ENCODE measurements at places on chromosomes 16 and 17. TPM values are rescaled to one million over a fixed set of nuclear protein-coding genes. Genes with fewer than 3 reads are reported as not detected.
A peak's percentile ranks its signal among the peaks of the same experiment; 100 is the strongest.

- H3K36me3 ChIP-seq = no peaks in the 10 kb centered on the region
- peaks cover 6% of the 10 kb centered on the region for H3K27me3 ChIP-seq
- no peak for DNase-seq
These were observed 21.8 kb downstream of the RAB11FIP4 start for GRCh38 chr17:31413081-31413799.

DNA sequence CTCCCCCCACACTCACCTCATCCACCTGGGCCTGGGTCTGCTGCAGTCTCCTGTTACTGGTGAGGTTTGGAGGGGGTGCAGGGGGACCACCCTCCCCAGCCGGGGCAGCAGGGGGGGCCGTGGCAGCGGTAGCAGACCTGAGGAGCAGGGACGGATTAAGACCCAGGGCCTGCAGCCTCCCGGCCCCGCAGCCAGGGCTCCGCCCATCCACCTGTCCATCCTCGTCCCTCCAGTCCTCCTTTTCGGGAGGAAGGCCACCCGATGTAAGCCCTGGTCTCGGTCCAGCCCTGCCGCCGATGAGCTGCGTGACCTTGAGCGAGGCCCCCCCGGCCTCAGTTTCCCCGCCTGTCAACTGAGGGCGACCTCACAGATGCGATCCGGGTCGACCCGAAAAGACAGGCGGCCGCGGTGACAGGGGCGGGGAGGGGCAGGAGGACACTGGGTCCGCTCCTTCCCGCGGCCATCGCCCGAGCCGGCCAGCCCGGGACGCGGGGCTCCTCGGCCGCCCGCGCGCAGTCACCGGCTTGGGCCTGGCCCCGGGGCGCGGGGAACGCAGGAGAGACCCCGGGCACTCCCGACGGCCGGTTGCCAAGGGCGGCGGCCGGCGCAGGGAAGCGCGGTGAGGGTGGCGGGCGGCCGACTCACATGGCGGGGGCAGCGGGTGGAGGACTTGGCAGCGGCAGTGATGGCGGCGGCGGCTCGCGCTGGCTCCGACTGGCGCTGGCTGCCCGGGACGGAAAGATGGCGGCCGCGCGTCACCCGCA is at the start of gene VAMP2:
Gene VAMP2 (minus strand): TSS at position 716 of the 764 bp plus-strand sequence. CDS start 69 bp downstream, at position 647.
- peak within 1 kb of the TSS; percentile 97 for H3K27ac ChIP-seq
- no peaks in the 10 kb centered on the region for H3K27me3 ChIP-seq
- H3K4me1 ChIP-seq = peaks cover 67% of the 10 kb centered on the region
- peak within 1 kb of the TSS; percentile 81 for H3K4me3 ChIP-seq
- DNase-seq = no peak

GRCh38 chr17:64160378-64160777 is 30.4 kb upstream of the ERN1 start:
- DNase-seq = no peak
- no peak overlapping the region for H3K27ac ChIP-seq
- H3K27me3 ChIP-seq = no peaks in the 10 kb centered on the region
- peaks cover 54% of the 10 kb centered on the region for H3K4me1 ChIP-seq
- no peak overlapping the region for H3K4me3 ChIP-seq

DNA sequence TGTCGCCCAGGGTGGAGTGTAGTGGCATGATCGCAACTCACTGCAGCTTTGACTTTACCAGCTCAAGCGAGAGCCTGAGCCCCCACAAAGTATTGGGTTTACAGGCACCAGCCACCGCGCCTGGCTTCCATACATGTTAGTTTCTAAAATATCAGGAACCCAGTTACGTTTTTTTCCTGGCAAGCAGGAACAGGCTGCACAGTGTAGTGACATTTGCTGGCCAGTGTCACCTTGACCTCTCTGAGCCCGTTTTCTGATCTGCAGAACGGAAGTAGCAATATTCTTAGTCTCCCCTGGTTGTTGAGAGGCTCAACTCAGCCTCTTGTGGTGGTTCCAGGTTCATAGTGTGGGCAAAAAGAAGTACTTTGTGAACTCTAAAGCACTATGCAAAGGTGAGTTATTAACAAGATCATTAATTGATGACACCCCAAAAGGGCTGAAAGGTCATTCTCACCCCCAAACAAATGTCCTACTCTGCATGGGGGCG is 15.6 kb downstream of the IGF2BP1 start:
- peaks cover 91% of the 10 kb centered on the region for H3K27me3 ChIP-seq
- no peaks in the 10 kb centered on the region for H3K36me3 ChIP-seq
- peaks cover 18% of the 10 kb centered on the region for H3K4me1 ChIP-seq
- H3K27ac ChIP-seq = no peak overlapping the region

- DNase-seq = no peak
- peak overlapping the region; percentile 90 for H3K27ac ChIP-seq
- H3K27me3 ChIP-seq = no peaks in the 10 kb centered on the region
- H3K4me1 ChIP-seq = peaks cover 89% of the 10 kb centered on the region
These were observed 42.5 kb downstream of the YPEL2 start for GRCh38 chr17:59373882-59374495.

GRCh38 chr16:86199182-86199581 is 300.2 kb downstream of the IRF8 start:
- no peak for DNase-seq
- H3K27me3 ChIP-seq = peaks cover 99% of the 10 kb centered on the region
- H3K4me3 ChIP-seq = no peak overlapping the region
- H3K4me1 ChIP-seq = no peaks in the 10 kb centered on the region
- no peak overlapping the region for H3K27ac ChIP-seq

- H3K27me3 ChIP-seq = no peaks in the 10 kb centered on the region
- peaks cover 6% of the 10 kb centered on the region for H3K36me3 ChIP-seq
- H3K4me1 ChIP-seq = peaks cover 86% of the 10 kb centered on the region
- DNase-seq = no peak
These were observed 3.2 kb downstream of the KIFC3 start for GRCh38 chr16:57798953-57799599.

DNA sequence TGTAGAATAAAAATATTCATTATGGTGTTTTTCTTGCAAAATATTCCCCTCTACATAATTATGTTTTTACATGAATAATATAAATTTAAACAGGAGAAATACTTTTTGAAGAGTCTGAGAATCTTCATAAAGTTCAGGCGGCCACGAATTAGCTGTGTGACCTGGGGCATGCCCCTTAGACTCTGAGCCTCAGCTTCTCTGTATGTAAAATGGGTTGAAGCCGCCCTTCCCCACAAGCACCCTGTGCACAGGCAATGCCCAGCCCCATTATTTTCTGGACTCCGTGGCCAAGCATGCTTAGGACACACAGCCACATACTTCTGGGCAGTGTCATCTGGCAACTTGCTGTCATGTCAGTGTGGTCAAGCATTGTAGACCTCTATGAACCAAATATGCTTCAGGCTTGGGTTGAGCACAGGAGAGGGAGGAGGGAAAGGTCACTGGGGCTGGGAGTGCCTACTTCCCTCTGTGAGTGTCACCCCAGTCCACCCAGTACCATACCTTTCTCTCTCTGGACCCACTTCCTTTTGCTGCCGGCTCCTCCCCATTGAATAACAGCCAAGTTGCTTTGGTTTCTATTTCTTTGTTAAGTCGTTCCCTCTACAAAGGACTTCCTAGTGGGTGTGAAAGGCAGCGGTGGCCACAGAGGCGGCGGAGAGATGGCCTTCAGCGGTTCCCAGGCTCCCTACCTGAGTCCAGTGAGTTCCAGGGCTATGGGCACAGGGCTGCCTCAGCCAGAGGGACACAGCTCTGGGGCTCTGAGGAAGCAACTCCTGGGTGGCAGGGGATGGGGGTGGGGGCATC is at the start of gene LGALS9:
Gene LGALS9 (plus strand): TSS at position 582 of the 804 bp plus-strand sequence. CDS start 78 bp downstream, at position 660.
- peaks cover 20% of the 10 kb centered on the region for H3K36me3 ChIP-seq
- DNase-seq = no peak
- H3K27ac ChIP-seq = peak within 1 kb of the TSS; percentile 67
- no peaks in the 10 kb centered on the region for H3K27me3 ChIP-seq

GRCh38 chr17:72609501-72609900 is 483.0 kb downstream of the SLC39A11 start:
- no peaks in the 10 kb centered on the region for H3K27me3 ChIP-seq
- no peaks in the 10 kb centered on the region for H3K36me3 ChIP-seq
- H3K4me1 ChIP-seq = peaks cover 12% of the 10 kb centered on the region
- no peak overlapping the region for H3K4me3 ChIP-seq

GRCh38 chr17:58968426-58969061 is 138.1 kb downstream of the TRIM37 start:
- no peak for DNase-seq
- no peak overlapping the region for H3K27ac ChIP-seq
- H3K4me3 ChIP-seq = no peak overlapping the region

GRCh38 chr17:78399693-78400144 is 21.3 kb downstream of the PGS1 start:
- H3K4me3 ChIP-seq = no peak overlapping the region
- no peaks in the 10 kb centered on the region for H3K27me3 ChIP-seq
- peaks cover 91% of the 10 kb centered on the region for H3K36me3 ChIP-seq
- no peak for DNase-seq
- H3K4me1 ChIP-seq = peaks cover 10% of the 10 kb centered on the region

GRCh38 chr16:17607609-17608008 is 136.8 kb upstream of the XYLT1 start:
- peaks cover 11% of the 10 kb centered on the region for H3K4me1 ChIP-seq
- no peaks in the 10 kb centered on the region for H3K36me3 ChIP-seq
- peaks cover 3% of the 10 kb centered on the region for H3K27me3 ChIP-seq

GRCh38 chr17:73091770-73092522 is 542 bp downstream of the SLC39A11 start:
- H3K4me1 ChIP-seq = peaks cover 43% of the 10 kb centered on the region
- H3K27ac ChIP-seq = peak overlapping the region; percentile 89
- peaks cover 10% of the 10 kb centered on the region for H3K36me3 ChIP-seq
- H3K4me3 ChIP-seq = peak overlapping the region; percentile 86

DNA sequence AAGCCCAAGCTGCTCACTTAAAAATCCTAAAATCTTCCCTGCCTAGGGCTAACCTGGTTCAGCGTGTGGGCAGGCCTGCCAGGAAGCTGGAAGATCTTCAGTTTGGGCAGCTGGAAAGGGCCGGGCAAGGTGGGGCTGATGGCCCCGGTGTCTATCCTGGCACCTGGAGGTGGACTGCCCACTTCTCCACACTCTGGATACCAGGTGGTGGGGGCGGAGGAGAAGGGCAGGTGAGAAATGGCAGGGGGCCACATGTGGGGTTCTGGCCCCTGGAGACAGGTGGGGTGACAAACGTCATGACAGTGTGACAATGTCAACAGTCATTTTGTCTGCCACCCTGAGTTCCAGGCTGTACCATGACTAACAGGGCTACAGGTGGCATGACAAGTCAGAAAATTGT is 78.5 kb upstream of the C16orf82 start:
- peaks cover 4% of the 10 kb centered on the region for H3K27me3 ChIP-seq
- H3K36me3 ChIP-seq = no peaks in the 10 kb centered on the region
- no peak for DNase-seq
- no peaks in the 10 kb centered on the region for H3K4me1 ChIP-seq
- no peak overlapping the region for H3K27ac ChIP-seq
- no peak overlapping the region for H3K4me3 ChIP-seq

The GCGR gene
- 0.52 TPM for total RNA-seq

The OTOA gene
- total RNA-seq = 0.40 TPM

The BCL6B gene
- total RNA-seq = 1.8 TPM

The IRX6 gene
- 11.6 TPM for total RNA-seq

The SHBG gene
- not detected for total RNA-seq

The FAM171A2 gene
- 1.3 TPM for total RNA-seq

The GNGT2 gene
- 1.7 TPM for total RNA-seq

Measured in suprapubic skin (tissue), 4 donors.